ENCODE measurements at places on chromosomes 3 and 15.
A peak's percentile ranks its signal among the peaks of the same experiment; 100 is the strongest.

DNA sequence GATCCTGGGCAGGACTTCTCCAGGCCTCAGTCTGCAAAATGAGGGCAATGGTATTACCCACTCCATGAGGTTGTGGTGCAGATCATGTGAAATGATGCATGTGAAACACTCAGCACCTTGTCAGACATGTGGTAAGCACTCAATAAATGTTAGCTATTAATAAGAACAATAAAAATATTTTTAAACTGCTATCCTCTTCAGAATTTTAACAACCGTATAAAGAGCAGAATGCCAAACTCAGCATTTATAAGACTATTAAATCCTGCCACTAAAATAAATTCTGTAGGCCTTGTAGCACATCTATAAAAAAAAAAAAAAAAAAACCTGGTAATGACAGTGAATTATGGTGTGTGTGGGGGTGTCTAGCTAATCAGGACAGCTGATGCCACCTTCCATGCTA lies 213.9 kb upstream of the UMPS start:
- DNase-seq = no peak

DNA sequence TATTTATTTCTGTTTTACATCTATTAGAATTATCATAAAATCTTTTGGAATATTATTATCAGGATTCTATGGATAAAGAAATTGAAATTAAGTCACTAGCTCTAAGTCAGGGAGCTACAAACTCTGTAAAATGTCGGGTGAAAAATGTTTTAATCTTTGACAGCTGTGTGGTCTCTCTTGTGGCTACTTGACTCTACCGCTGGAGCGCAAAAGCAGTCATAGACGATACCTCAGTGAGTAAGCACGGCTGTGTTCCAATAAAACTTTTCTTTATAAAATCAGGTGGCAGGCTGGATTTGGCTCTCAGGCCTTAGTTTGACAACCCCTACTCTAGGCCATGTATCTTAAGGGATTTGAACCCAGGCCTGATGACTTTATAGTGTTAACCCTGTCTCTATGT lies 88.5 kb upstream of the PFN2 start:
- no peak for DNase-seq

- no peak for DNase-seq
These were observed 199.8 kb downstream of the WDR72 start for GRCh38 chr15:53559364-53560277.

DNA sequence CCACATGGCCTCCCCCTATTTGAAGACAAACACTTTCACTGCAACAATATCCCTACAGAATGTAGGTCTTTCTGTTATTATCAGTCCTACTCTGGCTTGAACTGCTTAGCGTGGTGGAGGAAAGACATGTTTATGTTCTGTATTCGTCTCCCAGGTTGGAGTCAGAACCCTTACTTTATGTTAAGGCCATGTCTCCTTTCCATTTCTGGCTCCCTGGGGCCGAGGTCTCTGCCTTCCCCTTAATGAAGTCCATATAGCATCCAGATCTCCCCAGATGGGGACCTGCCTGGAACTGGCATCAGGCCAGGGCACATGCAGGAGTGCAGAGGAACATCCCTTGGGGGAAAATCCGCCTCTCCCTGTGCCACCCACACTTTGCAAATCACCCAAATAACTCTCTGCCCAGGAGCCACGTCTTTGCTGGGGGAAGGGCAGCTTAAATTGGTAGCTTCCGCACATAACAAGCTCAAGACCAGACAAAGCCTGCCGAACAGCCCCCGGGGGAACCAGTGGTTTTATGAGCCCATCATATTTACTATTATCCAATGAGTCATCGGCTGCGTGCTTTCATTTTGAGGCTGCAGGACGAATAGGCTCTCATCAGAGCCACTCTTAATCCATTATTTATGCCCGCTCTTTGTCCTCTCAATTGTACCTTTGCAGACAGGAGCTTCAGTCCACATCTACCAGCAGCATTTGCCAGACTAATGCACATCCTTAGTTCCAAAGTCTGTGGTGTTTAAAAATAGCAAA lies 237.0 kb downstream of the UACA start:
- peak; percentile 97 for DNase-seq

GRCh38 chr3:187210545-187211327 lies 13.4 kb downstream of the RTP1 start:
- peak; percentile 59 for DNase-seq

Data from A673 (cell line).